ENCODE measurements at places on chromosomes 1 and 21. TPM values are rescaled to one million over a fixed set of nuclear protein-coding genes. Genes with fewer than 3 reads are reported as not detected.

GRCh38 chr1:20486457-20487235, 636 bp upstream of the CAMK2N1 start:
- DNase-seq, result no peak

LRRC7 gene
- total RNA-seq, result not detected

STUM gene
- total RNA-seq, result not detected

GCSAML gene
- total RNA-seq, result not detected

- DNase-seq, result no peak
These were observed 89.0 kb upstream of the HMCN1 start for GRCh38 chr1:185645162-185645640.

GRCh38 chr1:31666263-31666963, 21.7 kb upstream of the PEF1 start:
- no peak for DNase-seq

GRCh38 chr1:119220991-119221390, 80.5 kb upstream of the WARS2 start:
- no peak for DNase-seq

DNA sequence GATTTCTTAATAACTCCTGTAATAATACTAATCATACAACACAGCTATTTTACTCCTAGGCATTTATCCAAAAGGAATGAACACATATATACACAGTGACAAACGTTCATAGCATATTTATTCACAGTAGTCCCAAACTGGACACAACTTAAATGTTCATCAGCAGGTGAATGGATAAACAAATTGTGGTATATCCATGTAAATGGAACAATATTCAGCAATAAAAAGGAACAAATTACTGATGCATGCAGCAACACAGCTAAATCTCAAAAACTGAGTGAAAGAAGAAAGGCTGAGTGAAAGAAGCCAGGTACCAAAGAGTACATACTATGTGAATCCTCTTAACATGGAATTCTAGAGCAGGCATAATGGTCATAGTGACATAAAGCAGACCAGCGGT, 242.7 kb upstream of the USP24 start:
- DNase-seq, result no peak

LHX8 gene
- total RNA-seq, result not detected

AQP10 gene
- total RNA-seq, result not detected

DNA sequence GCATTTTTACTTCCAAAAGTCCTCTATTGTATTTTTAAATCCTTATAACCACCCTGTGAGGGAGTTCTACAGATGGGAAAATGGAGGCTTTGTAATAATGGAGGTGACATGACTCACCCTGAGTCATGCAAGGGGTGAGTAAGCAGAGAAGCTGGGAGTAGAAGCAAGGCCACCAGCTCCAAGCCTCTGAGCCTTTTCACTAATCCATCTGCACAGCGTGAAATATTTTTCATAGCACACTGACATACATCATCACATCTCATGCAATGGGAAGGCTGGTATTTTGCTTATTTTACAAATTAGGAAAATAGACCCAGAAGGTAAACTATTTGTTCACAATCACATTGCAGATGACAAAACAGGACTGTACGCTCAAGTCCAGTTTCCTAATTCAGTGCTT, 96.9 kb downstream of the KCNH1 start:
- DNase-seq, result no peak

Data from activated T-helper 1 cell treated with anti-CD3 and anti-CD28 coated beads, Interleukin-12 subunit alpha, Interleukin-12 subunit beta, Interleukin-2, Interleukin-4 antibody, amounts not matched to agents 30 ng/mL and 10 ng/mL and 1 ng/mL, durations not matched to agents 14 hours and 24 hours and 36 hours (primary cell).